ENCODE measurements at places on chromosomes 2 and 18.

DNA sequence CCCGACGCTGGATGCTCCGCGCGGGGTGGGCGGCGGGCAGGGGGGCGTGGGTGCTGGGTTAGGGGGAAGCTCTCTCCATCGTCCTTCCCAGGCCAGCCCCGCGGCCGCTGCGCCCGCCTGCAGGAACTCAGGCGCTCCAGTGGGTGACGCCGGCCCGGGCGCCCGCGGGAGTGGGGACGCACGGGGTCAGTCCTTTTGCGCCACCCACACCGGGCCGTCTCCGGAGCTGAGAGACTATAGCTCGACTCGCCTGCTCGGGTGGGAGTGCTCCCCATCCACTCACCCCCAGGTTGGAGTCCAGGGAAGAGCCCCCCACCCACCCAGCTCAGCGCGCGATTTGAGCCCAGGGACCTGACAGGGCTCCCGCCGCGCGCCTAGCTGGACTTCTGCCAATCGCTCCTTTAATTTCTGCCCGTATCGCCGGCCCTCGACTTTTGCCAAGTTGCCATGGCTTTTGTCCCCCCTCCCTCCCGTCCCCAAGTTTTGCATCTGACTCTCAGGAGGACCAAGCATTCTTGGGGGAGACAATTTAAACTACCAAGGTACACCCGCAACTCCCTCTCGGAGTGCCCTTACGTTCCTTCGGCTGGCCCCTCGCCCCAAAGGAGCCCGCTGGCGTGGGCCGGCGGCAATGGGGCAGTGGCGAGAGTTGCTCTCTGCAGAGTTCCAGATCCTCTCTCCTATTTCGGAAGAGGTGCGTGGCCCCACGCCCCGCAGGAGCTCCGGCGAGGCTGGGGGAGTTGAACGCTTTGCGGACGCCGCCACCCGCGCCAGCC, 205.8 kb upstream of the SMAD2 start:
- DNase-seq = no peak

DNA sequence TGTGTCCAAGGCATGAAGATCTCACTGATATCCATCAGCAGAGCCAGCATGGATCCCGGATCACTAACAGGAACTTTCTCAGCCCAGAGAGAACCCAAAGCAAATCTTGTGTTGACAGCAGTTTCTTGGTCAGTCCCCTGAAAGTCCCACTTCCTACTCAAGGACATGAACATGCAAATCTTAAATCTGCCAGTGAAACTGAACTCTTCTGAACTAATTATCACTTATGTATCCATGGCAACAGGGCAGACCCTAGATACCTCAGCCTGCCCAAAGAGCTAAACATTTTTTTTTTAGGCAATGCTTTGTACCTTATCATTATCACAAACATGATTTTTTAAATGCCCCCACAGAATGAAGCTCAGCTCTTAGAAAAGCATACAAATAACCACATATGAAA, 127.8 kb upstream of the DDX18 start:
- DNase-seq = no peak

- DNase-seq = no peak
These were observed 73.8 kb downstream of the TGFA start for GRCh38 chr2:70479816-70480215.

DNA sequence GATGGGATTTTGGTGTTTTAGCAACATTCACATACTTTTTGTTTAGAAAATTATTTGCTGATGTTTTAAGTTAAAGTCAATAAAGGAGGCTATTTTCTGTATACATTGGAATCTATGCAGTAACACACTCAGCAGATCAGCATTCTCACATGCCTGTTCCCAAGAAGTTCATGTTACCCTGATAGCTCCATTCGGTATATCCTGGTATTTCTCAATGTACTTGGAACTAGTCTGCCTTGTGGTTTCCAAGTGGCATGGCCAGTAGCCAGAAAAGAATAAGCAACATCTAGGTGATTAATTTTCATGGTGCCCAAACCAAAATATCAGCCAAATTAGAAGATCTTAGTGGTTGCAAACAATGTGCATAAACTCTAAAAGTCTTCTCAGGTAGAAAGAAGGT, 5.2 kb upstream of the NCAPH start:
- DNase-seq = no peak

- DNase-seq = no peak
These were observed 51.3 kb upstream of the NR4A2 start for GRCh38 chr2:156383798-156384197.

DNA sequence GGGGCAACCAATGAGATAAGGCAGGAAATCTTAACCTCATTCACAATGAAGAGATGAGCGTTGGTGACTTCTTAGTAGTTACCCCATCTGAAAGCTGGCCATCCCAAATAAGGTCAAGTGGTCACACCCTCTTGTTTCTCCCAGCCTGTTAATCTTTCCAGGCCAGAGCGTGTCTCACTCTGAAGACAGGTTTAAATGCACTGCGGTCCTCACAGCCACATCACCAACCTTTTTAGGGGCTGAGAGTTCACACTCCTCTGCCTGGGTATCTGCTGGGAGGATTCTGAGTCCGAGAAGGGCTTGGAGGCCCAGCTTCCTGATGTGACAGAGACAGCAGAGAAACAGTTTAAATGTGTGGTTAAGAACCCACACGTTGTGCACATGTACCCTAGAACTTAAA, 13.3 kb upstream of the CNGA3 start:
- DNase-seq = no peak

- no peak for DNase-seq
These were observed 235.4 kb downstream of the NDUFA10 start for GRCh38 chr2:239789711-239790110.

DNA sequence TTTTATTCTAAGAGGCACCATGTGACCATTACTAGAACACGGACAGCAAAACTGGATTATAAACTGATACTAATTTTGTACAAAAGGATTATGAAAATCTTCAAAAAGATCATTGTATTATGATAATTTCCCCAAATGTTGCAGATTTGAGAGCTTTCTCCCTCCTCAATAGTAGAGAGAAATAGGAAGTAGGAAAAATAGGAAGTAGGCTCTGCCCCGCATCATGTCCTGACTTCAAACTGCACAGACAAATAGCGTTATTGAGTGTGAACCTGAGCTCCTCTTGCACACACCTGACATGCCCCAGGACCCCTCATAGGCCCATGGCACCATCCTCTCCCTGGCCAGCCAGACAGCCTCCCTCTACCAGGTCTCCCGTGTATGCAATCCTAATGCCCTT, 25.4 kb downstream of the CHRNA1 start:
- DNase-seq = no peak

- no peak for DNase-seq
These were observed 135.3 kb upstream of the SLC1A4 start for GRCh38 chr2:64853894-64854293.

GRCh38 chr2:223944166-223944702, 901 bp downstream of the WDFY1 start:
- no peak for DNase-seq

DNA sequence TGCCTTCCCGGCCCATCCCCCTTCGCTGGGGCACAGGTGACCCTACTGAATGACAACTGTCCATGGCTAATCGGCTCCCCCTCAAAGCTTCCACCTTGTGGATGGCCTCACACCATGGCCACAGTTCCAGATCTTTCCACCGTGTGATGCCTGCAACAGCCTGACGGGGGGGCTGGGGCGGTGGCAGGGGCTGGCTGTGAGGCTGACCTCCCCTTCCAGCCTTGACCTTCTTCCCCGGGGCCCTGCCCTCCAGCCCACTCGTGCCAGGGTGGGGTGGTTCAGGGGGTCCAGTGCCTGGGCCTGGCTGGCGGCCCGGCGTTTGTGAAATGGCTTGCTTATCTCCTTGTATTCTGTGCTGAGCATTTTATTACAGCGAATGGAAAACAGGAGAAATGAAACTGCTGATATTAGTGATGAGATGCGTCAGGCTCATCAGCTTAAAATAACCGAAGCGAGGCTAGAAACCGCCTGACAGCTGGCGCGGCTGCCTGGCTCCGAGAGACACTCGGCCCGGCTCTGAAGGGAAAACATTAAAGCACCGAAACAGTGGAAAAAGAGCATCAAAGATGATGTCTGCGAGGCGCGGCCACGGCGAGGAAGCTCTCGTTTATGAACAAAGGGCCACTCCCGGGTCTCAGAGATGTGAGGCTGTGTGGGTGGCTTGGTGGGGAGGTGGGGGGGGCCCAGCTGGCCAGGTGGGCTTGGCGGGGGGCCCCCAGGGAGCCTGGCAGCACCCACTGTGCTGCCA, 916 bp upstream of the PDCD1 start:
- no peak for DNase-seq

- peak; percentile 48 for DNase-seq
These were observed 86.0 kb downstream of the RBMS1 start for GRCh38 chr2:160407393-160408172.

DNA sequence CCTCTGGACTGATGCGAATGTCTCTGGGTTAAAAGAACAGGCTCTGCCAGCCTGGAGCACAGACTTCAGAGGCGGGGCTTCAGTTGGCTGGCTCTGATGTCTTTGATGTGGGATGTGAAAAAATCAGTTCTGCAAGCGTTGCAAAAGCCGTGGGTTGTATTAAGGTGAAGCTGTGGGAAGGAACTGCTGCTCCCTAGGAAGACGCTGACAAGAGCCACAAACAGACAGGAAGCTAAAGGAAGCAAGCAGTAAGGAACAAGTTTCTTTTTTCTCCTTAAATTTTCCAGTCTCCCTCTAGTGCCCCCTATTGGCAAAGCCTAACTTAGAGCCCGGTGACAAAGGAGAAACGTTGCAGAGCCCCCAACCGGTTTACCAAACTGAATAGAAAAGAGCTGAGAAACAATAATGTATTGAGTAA, 239.0 kb downstream of the CCDC178 start:
- peak; percentile 20 for DNase-seq

DNA sequence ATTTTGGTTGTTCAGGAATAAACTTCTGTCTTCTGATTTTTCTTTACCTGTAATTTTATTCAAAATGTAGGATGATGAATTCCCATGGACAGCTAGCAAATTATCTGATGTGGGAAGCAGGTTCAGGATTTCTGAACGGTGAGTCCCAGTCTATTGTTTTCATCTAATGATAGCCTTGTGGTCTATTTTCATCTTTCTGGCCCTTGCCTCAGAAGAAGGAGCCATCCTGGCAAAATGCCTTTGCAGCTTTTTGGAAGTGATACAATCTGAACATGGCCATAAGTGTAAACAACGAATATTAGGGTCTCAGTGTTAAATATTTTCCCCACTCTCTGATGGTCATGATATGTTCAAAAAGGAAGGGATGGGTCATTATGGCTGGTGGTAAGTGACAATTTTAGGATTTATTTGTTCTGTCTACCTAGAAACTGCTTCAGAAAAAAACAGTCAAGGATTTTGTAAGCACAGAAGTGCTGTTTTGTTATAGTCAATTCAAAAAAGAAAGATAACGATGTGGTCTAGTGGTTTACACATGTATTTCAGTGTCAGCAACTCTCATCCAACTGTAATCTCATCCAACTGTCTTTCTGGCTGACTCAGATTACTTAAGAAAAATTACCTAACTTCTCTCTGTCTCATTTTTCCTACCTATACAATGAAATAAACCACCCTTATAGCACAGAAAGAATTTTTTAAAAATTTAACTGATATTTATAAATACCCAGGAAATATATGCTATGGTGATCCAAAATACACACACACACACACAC, 272.6 kb upstream of the ERBB4 start:
- DNase-seq = no peak

All from kidney capillary endothelial cell (primary cell).